Stomach (tissue), 19 donors: ENCODE measurements at places on chromosomes 1 and 21. TPM values are rescaled to one million over a fixed set of nuclear protein-coding genes. Genes with fewer than 3 reads are reported as not detected.

SLC2A5 gene
- not detected for total RNA-seq

DNA sequence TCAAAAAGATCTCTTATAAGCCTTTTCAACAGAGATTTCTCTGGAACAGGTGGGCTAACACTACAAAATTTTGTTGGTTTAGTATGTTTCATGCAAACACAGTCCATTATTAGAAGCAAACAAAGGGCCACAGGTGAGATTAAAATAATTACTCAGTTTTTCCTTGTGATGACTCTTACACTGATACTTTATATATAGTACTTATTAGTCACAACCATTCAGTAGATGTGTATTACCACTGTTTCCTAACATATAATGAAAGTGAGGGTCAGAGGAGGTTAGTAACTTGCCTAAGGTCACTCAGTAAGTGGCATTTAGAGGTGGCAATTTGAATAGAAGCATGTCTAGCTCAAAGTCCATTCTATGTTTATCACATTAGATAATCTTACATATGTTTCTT, 44.2 kb downstream of the CYYR1 start:
- no peak for DNase-seq

DNA sequence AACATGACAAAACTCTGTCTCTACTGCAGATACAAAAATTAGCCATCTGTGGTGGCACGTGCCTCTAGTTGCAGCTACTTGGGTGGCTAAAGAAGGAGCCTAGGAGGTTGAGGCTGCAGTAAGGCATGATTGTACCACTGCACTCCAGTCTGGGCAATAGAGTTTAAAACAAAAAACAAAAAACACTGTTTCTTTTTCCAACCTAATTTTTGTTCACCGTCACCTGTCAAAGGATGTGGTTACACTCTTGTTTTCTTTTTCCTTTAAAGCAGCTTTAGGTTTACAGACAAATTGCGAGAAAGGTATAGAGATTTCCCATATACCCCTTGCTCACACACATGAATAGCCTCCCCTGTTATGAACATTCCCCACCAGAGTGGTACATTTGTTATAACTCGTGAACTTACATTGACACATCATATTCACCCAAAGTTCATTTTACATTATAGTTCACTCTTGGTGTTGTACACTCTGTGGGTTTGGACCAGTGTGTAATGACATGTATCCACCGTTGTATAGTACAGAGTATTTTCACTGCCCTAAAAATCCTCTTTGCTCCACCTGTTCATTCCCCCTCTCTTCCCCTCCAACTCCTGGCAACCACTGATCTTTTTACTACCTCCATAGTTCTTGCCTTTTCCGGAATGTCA, 26.2 kb downstream of the SMG7 start:
- DNase-seq: no peak

GRCh38 chr1:209590405-209590804, 6.9 kb downstream of the CAMK1G start:
- no peak for DNase-seq

GRCh38 chr1:228148196-228148861, 1.4 kb upstream of the GJC2 start:
- DNase-seq: no peak

GRCh38 chr1:197181982-197182381, 35.5 kb upstream of the ASPM start:
- no peak for DNase-seq

- DNase-seq: peak; percentile 45
Observed at GRCh38 chr21:28832013-28832714, 160.5 kb downstream of the LTN1 start.

ROR1 gene
- 14.7 TPM for total RNA-seq

TNFRSF25 gene
- total RNA-seq: 6.1 TPM

PROK1 gene
- not detected for total RNA-seq
